ENCODE measurements at places on chromosomes 4 and X. TPM values are rescaled to one million over a fixed set of nuclear protein-coding genes. Genes with fewer than 3 reads are reported as not detected.

DNA sequence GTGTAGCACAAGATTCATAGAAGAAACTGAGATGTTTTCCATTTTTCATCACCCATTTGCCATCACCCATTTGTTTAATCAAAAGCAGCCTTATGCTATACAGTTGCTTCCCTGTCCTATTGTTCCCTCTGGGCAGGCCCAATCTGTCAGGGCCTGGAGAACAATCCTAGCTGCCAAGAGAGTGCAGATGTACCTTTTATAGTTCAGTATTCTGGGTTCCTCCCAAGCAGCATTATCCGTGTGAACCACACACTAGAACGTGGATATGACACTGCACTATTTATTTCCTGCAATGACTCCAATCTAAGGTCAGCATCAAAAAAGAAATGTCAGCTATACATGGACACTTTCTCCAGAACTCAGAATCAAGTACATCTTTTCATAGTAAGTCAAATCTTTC is 269.0 kb downstream of the ADGRA3 start:
- no peak for DNase-seq

The MAGEC3 gene
- not detected for total RNA-seq

DNA sequence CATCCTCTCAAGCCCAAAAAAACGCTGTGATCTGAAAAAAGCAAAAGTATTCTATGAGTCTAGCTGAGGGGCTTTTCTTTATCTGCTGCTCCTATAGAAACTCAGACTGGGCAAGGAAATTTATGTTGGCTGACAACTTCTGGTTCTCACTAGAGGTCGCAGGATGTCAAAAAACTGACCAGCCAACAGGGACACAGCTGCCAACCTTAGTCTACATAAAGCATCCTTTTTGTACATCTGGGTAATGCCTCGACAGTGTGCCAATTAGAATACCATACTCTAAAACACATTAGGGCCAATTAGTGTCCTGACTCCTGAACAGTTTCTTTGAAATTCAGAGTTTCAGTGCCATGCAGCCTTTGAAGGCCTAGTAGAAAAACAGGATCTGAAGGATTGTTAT is 8.8 kb upstream of the TLL1 start:
- no peak for DNase-seq

DNA sequence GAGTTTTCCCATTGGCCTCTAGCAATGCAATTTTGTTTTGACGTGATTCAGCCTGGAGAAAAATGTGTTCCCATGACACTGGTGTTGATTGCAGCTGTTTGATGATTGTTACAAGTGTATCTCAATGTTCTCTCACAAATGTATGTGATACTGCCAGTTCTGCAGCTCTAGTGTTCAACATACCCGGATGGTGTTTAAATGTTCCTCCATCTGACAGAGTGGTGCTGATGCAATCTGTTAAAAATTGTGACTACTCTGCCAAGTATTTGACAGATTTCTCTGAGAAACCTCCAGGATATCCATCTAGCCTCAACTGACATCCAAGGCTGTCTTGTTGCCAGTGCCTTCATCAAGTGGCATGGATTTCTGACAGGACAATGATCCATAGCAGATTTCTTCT is 657.2 kb upstream of the DIAPH2 start:
- no peak for DNase-seq

- no peak for DNase-seq
Measured at GRCh38 chrX:153662266-153662665, 11.3 kb downstream of the PNCK start.
